ENCODE measurements at places on chromosomes 13 and 19.

DNA sequence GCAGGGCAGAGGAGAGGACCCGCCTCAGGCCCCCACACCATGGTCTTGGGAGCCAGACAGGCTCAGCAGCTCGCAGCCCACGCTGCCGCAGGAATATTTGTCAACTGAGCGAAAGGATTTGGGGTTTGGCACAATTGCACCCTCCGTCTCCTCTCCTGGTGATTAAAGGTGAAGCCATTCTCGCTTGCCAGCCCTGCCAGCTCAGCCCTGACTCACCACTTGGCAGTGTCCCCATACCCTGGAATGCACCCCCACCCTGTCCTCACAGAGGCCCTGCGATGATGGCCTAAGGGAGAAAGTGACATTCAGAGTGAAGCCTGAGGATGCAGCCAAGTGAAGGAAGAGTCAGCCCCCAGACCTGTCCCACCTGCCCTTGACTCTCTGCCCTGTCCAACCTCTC lies 18.8 kb downstream of the CYTH2 start:
- DNase-seq: no peak

DNA sequence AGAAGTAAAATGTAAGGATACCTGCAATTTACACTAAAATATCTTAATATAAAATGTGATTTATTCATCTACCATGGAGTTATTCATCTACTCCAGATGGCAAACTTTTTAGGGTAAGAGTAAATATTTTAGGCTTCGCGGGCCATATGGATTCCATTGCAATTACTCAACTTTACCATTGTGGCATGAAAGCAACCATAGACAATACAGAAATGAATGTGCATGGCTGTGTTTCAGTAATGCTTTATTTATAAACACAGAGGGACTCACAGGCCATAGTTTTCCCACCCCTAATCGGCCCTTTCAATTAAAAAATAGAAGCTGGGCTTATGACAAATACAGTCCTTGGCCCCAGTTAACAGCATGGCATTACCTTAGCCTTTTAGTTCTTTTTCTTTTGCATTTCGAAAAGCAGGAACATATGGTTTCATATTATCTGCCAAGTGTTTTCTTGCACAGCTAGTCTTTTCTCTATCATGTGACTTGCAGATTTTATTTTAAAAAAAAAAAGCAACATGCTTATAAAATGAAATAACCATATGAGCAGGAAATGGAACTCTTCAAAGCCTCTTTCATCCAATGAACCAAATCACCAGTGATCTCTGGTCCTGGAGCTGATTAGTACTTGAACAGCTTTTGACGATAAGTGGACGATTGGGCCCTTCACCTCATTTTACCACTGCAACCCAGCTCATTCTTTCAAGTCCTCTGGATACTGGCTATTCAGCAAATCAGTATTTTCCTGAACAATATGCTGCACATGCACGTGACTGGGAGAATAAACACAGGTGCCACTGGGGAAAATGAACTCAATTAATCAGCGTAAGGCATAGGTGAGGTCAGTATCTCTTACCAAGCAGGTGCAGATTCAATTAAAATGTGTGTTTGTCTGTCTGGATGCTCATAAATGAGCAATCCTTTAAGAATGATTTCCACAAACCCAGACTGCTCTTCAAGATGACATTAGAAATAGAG lies 63.9 kb downstream of the LHFPL6 start:
- no peak for DNase-seq

DNA sequence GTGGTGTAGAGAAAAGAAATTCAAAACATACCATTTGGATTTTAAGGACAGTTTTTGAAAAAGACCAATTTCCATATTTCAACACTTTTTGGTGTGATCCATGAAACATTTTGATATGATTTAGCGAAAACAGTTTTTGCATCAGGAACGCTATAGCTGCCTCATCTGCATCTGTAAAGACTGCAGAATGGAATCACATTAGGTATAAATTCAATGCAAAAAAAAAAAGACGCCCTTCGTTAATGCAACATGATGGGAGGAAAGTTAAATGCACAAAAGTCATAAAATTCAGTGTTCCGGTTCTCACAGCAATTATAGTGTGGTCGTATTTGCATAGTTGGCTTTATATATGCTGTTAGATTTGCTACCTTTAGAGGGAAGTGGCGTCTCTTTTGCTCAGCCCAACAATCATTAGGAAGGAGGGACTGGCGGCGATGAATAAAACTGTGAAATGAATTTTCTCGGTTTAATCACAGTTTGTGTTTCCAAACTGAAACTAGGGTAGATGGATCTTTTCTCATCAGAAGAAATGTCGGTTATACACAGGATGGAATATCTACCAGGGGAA lies 215.7 kb downstream of the TEX29 start:
- no peak for DNase-seq

GRCh38 chr13:50425772-50426171 lies 410.5 kb downstream of the KCNRG start:
- DNase-seq: no peak

DNA sequence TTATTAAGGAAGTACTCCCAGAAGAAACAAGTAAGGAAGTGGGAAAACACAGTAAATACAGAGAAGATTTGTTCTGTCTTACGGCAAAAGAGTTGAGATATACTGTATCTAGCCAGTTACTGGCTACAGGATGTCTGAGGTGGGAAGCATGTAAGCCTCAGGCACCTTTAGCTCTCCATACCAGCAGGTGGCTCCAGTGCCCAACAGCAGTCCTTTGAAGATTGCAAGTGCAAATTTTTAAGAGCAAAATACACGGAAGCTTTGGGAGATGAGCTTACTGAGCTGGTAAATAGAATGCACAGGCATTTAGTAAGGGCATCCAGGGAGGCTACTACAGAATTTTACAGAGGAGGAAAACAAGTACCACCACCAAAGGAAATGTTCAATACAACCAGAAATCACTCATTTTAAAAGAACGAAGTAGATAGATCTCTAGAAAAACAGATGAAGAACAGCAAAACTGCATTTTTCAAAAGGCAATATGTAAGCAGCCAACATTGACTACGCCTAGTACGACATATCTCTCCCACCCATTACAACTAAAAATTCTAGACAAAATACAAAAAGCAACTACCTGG lies 57.9 kb upstream of the VSTM2B start:
- no peak for DNase-seq

- no peak for DNase-seq
Measured at GRCh38 chr13:80131204-80131603, 209.7 kb downstream of the SPRY2 start.

GRCh38 chr13:44573790-44574465 lies 2.2 kb downstream of the TSC22D1 start:
- DNase-seq: no peak

DNA sequence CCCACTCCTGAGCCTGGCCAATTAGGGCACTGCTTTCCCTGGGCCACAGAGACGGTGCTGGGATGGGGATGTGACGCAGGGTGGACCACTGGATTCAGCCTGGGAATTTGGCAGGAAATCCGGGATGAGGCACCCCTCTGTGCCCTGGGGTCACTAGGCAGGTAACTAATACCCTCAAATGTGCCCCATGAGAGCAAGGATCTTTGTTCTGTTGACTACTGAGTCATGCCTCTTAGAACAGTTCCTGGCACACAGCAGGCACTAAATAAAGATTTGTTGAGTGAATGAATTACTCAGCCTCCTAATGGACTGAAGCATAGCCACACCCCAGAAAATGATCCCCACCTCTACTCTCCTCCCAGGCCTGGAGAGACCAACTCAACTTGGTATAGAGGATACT lies 15.9 kb downstream of the OPA3 start:
- DNase-seq: no peak

- no peak for DNase-seq
Measured at GRCh38 chr13:79349011-79349410, 57.0 kb downstream of the RBM26 start.

GRCh38 chr13:76316998-76317527 lies 569.1 kb downstream of the KCTD12 start:
- no peak for DNase-seq

- DNase-seq: no peak
Measured at GRCh38 chr13:49253310-49253709, 5.6 kb downstream of the CDADC1 start.

DNA sequence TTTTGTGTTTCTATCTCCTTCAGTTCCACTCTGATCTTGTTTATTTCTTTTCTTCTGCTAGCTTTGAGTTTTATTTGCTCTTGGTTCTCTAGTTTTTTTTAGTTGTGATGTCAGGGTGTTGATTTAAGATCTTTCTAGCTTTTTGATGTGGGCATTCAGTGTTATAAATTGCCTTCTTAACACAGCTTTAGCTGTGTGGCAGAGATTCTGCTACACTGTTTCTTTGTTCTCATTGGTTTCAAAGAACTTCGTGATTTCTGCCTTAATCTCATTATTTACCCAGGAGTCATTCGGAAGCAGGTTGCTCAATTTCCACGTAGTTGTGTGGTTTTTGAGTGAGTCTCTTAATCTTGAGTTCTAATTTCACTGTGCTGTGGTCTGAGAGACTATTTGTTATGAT lies 251.7 kb upstream of the HTR2A start:
- DNase-seq: no peak

- no peak for DNase-seq
Measured at GRCh38 chr13:66858163-66858562, 372.0 kb downstream of the PCDH9 start.

- DNase-seq: no peak
Measured at GRCh38 chr13:97999653-98000052, 46.2 kb downstream of the IPO5 start.

GRCh38 chr19:15759962-15760565 lies 22.3 kb downstream of the OR10H3 start:
- DNase-seq: no peak

DNA sequence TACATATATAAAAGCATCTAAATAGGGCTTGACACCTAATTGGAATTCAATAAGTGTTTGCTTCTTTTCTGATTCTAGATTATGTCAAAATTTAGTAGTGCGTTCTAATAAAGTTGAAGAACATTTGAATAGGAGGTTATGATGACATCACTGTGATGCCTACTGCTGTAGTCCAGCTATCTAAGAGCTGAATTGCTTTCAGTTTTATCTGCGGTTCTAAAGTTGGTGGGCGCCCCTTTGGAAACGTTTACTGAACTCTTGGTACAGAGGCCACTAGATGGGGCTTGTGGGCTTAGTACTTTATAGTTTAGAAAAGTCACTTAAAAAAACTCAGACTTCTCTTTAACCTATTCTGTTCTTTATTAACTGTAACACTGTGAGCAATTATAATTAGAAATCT lies 776.9 kb downstream of the GPC5 start:
- no peak for DNase-seq

GRCh38 chr13:108494991-108495645 lies 134.3 kb upstream of the MYO16 start:
- no peak for DNase-seq

GRCh38 chr13:46307554-46307953 lies 79.5 kb downstream of the RUBCNL start:
- no peak for DNase-seq

DNA sequence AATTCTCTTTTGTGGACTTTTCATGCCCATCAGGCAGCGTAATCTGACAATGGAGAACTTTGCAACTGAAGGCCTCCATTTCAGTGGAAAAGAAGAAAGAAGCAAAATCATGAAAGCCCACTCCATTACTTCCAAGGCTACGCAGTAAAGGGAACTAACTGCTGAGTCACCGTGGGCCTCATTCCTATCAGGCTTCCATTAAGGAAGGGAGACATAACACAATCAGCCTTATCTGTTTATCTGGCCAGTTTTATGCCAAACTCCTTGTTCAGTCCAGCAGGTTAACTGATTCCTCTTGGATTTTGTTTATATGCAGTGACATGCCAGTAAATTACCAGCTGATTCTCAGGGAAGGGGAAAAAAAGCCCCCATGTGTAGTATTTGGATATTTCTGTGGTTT lies 56.8 kb upstream of the KATNAL1 start:
- no peak for DNase-seq

- no peak for DNase-seq
Measured at GRCh38 chr19:33785795-33786194, 10.9 kb upstream of the KCTD15 start.

GRCh38 chr13:79673310-79673992 lies 192.5 kb downstream of the NDFIP2 start:
- no peak for DNase-seq

- no peak for DNase-seq
Measured at GRCh38 chr19:8575467-8575997, 1.7 kb downstream of the MYO1F start.

GRCh38 chr13:75411924-75412537 lies 69.9 kb downstream of the TBC1D4 start:
- no peak for DNase-seq

DNA sequence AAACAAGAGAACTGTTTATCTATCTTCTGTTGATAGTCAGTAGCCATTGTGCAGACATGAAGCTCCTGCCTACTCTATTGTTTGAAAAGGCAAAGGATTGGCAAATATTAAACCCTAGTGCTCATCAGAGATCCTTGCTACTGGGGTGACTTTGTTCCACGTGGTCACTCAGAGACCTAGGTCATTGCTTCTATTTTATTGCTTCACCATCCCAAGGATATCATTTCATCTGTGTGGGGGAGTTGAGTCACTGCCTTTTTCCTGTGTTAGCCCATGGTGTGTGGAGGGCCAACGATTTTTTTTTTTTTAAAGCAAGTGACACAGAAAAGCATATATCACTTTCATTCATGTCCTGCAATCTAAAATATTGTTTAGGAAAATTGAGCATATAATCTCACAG lies 254.1 kb upstream of the RXFP2 start:
- no peak for DNase-seq
